Endothelial cell of umbilical vein (primary cell): ENCODE measurements at places on chromosomes 5 and 9. TPM values are rescaled to one million over a fixed set of nuclear protein-coding genes. Genes with fewer than 3 reads are reported as not detected.

GRCh38 chr5:153784277-153784676, 254.4 kb downstream of the FAM114A2 start:
- H3K4me3 ChIP-seq: no peak overlapping the region
- H3K4me1 ChIP-seq: no peaks in the 10 kb centered on the region
- H3K27me3 ChIP-seq: no peaks in the 10 kb centered on the region
- no peak for DNase-seq
- no peaks in the 10 kb centered on the region for H3K36me3 ChIP-seq
- no peak overlapping the region for H3K27ac ChIP-seq

- DNase-seq: no peak
- no peak overlapping the region for H3K27ac ChIP-seq
- H3K4me1 ChIP-seq: peaks cover 4% of the 10 kb centered on the region
- no peaks in the 10 kb centered on the region for H3K27me3 ChIP-seq
These were observed 210.9 kb downstream of the C9orf152 start for GRCh38 chr9:109996936-109997580.

DNA sequence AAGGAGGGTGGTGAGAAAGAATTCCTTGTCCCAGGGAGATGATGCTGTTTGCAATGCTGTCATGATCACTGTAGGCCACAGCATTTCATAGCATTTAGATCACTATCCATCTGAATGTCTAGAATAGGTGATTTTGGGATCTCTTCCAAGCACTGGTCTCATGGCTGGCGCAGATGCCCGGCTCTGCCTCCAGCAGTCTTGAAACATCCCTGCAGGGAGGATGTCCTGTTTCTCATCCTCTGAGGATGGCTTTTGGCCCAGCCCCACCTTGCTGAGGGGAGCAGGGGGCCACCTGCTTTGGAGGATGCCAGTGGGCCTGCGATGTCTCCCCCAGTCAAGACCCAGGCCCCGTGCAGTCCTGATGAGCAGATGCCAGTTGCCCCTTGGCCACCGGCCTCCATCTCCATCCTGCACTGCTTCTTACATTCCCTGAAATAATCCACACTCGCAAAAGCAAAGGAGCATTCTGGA, 63.5 kb upstream of the GARNL3 start:
- H3K4me3 ChIP-seq: no peak overlapping the region
- H3K4me1 ChIP-seq: no peaks in the 10 kb centered on the region
- H3K27ac ChIP-seq: no peak overlapping the region
- H3K36me3 ChIP-seq: no peaks in the 10 kb centered on the region
- DNase-seq: no peak

- no peak overlapping the region for H3K4me3 ChIP-seq
- H3K27me3 ChIP-seq: peaks cover 8% of the 10 kb centered on the region
- no peaks in the 10 kb centered on the region for H3K4me1 ChIP-seq
- H3K27ac ChIP-seq: no peak overlapping the region
- DNase-seq: no peak
These were observed 1.7 kb downstream of the GRIN3A start for GRCh38 chr9:101736717-101737116.

DNA sequence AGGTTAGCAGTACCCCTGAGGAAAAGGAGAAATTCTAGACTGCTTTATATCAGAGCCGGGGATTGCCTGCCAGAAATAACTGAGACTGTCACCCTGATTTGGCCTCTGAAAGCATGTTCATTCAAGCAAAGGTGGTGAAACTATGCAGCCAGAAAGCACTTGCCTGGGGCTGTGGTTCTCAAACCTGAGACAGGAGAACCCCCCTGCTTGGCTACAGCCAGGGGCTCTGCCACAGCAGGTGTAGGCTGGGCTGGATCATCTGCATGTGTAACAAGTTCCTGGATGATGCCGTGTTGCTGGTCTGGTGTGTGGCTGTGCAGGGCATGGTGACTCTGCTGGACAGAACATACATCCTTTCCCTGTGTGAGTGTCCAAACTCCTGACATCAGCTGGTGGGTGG, 157.8 kb downstream of the NXNL2 start:
- no peak overlapping the region for H3K27ac ChIP-seq
- no peaks in the 10 kb centered on the region for H3K36me3 ChIP-seq
- no peak for DNase-seq
- no peaks in the 10 kb centered on the region for H3K4me1 ChIP-seq

GRCh38 chr5:179381691-179382090, 36.4 kb upstream of the ADAMTS2 start:
- no peak overlapping the region for H3K27ac ChIP-seq
- no peaks in the 10 kb centered on the region for H3K4me1 ChIP-seq
- no peak for DNase-seq
- H3K4me3 ChIP-seq: no peak overlapping the region

GRCh38 chr5:97943036-97943435, 760.0 kb upstream of the RIOK2 start:
- no peaks in the 10 kb centered on the region for H3K36me3 ChIP-seq
- H3K27ac ChIP-seq: no peak overlapping the region
- H3K4me3 ChIP-seq: no peak overlapping the region

DNA sequence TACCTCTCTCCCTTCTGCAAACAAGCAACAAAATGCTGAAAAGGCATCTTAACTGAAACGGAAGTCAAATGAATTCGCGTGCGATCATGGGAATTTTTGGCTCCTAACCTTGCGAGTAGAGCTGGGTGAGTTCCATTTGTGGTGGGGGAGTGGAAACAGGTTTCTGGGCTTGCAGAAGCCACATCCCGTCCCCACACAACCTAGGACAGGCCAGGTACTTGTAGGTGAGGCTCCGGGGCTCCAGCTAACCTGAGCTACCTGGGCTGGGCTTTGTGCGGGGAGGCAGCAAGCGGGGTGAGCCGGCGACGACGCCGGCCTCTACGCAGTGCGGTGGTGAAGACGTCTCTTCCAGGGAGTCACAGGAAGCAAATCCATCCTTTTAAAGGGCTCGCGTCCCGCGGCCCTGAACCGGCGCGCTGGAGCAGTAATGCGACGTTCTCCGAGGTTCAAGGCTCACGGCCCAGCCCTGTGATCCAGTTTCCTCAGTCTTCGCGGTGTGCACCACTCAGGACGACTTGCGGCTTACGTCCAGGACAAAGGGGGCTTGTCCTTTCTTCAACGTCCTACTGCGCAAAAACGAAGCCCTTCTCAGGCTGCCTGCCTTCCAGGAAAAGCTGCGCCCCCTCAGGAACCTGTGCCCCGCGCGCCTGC, 567 bp upstream of the SPIN1 start:
- H3K4me3 ChIP-seq: peak overlapping the region; percentile 85
- peak; percentile 57 for DNase-seq
- no peaks in the 10 kb centered on the region for H3K36me3 ChIP-seq
- H3K27me3 ChIP-seq: no peaks in the 10 kb centered on the region
- peaks cover 16% of the 10 kb centered on the region for H3K4me1 ChIP-seq

DNA sequence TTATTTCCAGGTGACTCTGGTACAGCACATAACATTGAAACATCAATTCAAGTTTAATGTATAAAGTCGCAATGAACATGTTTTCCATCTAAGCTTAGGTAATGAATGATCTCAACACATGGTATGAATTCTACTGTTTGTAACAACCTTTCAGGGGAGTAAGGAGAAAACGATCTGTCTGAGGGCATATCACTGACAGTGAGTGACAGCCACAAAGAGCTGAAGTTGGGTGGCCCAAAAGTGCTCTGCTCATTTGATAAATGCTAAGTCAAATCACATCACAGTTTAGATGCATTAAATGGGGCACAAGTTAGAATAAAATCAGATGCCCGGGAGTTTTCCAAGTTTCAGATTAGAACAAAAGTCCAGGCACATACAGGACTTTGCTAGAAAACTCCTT, 1.2 kb downstream of the FANCC start:
- H3K36me3 ChIP-seq: no peaks in the 10 kb centered on the region
- DNase-seq: no peak
- peaks cover 14% of the 10 kb centered on the region for H3K4me1 ChIP-seq
- H3K27ac ChIP-seq: peak overlapping the region; percentile 60
- peak overlapping the region; percentile 76 for H3K4me3 ChIP-seq
- H3K27me3 ChIP-seq: no peaks in the 10 kb centered on the region

GRCh38 chr5:88483964-88484672, 215.5 kb upstream of the TMEM161B start:
- H3K27ac ChIP-seq: no peak overlapping the region
- H3K4me3 ChIP-seq: no peak overlapping the region
- H3K4me1 ChIP-seq: no peaks in the 10 kb centered on the region
- no peak for DNase-seq
- no peaks in the 10 kb centered on the region for H3K27me3 ChIP-seq

The TMEM174 gene
- not detected in 2 replicates for total RNA-seq
